ENCODE measurements at places on chromosomes 3 and 15.
A peak's percentile ranks its signal among the peaks of the same experiment; 100 is the strongest.

DNA sequence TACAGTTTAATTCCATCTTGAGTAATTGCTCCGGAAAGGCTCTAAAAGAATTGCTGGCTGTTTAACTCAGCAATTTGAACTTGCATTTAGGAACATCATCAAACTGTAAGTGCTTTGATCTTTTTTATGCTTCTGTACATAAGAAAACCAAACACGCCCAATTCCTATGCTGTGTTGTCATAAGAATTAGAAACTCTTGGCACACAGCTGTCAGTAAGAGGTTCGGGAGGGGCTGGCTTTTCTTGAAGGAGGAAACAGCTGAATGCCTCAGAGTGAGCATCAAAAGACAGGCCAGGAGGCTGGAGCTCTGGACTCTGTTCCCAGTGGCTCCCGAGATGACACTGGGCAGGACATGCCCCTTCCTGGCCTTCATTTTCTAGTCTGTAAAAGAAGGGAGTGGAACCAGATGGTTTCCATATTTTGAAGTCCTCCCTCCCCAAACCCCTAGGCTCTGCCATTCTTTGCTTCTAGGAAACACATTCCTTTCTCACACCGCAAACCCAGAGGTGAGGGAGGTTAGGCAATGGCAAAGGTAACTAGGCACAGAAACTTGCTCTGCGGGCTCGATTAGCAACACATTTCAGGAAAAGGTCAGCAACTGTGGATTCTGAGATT lies 73.7 kb upstream of the DLG1 start:
- no peak for DNase-seq

DNA sequence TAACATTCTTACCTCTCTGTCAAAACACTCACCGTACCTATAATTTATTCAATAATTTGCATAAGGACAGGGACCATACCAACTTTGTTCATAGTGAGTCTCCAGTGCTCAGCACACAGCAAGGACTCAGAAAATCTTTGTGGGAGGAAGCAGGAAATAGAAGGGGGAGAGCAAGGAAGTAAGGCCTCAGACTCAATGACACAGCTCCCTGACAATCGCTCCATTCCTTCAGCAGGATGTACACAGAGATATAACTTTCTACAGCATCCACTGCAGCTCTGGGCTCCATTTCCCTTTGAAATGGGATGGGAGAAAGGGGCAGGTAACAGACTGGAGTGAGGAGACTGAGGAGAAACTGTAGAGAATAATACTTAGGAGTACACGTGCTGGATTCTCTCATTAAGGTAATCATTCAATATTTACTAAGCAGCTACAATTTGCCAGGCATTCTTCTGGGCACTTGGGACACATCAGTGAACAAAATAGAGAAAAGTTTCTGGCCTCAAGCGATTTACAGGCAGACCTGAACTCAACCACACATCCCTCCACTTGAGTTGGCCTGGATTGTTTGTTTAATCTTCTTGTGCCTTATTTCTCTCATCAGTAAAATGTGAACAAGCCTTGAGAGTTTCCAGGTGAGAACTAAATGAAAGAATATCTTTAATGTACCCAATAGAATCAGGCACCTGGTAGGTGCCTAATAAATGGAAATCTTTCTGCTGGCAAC lies 330.3 kb upstream of the THBS1 start:
- DNase-seq, result no peak

- DNase-seq, result no peak
Measured at GRCh38 chr15:29813009-29813408, 9.3 kb downstream of the TJP1 start.

DNA sequence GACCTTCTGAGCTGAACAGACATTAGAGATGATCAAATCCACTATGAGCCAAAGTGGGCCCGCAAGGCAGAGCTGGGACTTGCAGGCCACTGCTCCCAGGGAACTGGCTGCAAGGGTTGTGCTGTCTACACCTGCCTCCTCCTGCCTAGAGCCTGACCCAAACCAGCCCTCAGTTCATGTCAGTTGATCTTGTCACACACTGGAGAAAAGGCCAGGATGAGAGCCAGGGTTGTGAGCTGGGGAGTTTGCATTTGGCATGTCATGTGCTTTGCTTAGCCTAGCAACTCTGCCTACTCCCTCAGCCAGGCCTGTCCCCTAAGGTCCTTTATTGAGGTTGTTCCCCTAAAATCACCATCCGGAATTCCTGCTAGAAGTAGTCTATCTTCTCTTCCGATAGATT lies 67.8 kb downstream of the RAB11A start:
- DNase-seq, result peak; percentile 84

All from NCI-H2029 treated with DMSO at 0.1 percent for 48 hours (cell line).